ENCODE measurements at places on chromosomes 1 and 21.

DNA sequence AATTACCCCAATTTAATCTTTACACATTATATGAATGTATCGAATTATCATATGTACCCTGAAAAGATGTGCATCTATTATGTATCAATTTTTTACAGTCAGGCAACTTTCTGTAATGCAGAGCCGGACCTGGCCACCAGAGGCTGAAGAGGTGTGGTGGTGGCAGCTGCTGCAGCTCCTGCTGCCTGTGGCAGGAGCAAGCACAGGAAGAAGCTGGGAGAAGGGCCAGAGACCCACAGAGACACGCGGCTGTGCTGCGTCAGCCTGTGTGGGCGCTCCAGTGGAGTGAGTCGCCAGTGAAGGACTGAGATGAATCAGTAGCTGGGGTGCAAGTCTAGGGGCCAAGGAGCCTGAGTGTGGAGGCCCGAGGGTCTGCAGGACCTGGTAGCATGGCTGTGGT, 74.3 kb upstream of the COG2 start:
- no peak for DNase-seq

- DNase-seq: no peak
These were observed 448 bp upstream of the OBSCN start for GRCh38 chr1:228207381-228207810.

GRCh38 chr1:65259816-65260215, 49.5 kb upstream of the DNAJC6 start:
- DNase-seq: no peak

- no peak for DNase-seq
These were observed 2.5 kb downstream of the NBL1 start for GRCh38 chr1:19646377-19647319.
